Inflammatory macrophage treated with lipopolysaccharide for 4 hours (primary cell): ENCODE measurements at places on chromosomes 7 and 10.
A peak's percentile ranks its signal among the peaks of the same experiment; 100 is the strongest.

- peak; percentile 33 for DNase-seq
Observed at GRCh38 chr7:5450549-5451327, 27.1 kb upstream of the TNRC18 start.

- DNase-seq: no peak
Observed at GRCh38 chr7:960269-960871, 5.9 kb upstream of the ADAP1 start.

- DNase-seq: no peak
Observed at GRCh38 chr7:55486991-55487390, 85.3 kb downstream of the VOPP1 start.

DNA sequence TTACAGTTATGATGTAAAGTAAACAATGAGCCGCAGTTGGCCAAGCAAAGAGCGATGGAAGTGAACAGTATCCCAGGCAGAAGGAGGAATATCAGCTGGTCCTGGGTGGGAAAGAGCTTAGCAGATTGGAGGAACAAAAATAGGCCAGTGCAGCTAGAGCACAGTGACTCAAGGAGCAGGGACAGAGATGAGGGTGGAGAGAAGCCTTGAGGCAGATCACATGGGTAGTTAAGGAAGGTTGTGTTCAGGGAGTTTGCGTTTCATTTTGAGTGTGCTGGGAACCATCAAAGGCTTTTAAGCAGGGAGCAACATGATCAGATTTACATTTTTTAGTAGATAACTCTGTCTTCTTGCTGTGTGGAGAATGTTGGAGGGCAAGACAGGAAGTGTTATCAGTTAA is 113.6 kb downstream of the OAT start:
- peak; percentile 57 for DNase-seq

DNA sequence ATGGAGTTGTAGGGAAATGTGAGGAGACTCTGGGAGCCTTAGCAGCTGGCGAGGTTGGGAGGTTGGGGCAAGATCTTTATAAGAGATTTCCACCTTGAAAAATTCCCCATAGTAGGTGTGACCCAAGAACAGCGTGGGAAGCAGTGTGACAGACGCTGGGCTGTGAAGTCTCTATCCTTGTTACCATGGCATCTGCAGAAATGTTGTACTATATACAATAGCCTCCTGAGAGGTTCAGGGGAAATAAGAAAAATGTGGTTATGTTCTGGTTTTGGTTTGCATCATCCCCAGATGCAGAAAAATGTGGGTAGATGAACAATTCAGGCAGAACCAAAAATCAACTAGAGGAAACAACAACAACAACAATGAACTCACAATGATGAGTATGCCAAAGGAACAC is 498.6 kb downstream of the SH2D4B start:
- DNase-seq: no peak

- no peak for DNase-seq
Observed at GRCh38 chr10:124062390-124062789, 31.0 kb downstream of the CHST15 start.

GRCh38 chr10:18607503-18608378 is 43.6 kb downstream of the NSUN6 start:
- no peak for DNase-seq

GRCh38 chr7:65287023-65287422 is 86.6 kb upstream of the ZNF92 start:
- no peak for DNase-seq

DNA sequence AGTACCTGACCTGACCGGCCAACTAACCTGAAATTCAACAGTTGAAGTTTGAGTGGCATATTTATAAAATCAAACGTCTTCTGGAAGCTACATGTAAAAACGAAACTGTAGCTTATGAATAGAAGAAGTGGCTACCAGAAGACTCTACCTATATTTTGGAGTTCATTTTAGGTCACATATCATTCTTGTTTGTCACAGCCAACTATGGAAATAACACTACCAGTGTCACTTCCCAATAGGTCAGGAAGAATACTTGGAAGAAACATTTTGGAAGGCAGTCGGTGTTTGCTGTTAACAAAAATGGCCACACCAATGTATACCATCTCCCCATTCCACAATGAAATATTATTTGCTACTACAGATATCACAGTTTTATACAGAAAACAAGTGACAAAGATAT is 12.6 kb downstream of the TWIST1 start:
- no peak for DNase-seq

- DNase-seq: no peak
Observed at GRCh38 chr10:48366261-48366660, 59.8 kb downstream of the MAPK8 start.

- no peak for DNase-seq
Observed at GRCh38 chr10:29620112-29620690, 14.6 kb downstream of the SVIL start.

DNA sequence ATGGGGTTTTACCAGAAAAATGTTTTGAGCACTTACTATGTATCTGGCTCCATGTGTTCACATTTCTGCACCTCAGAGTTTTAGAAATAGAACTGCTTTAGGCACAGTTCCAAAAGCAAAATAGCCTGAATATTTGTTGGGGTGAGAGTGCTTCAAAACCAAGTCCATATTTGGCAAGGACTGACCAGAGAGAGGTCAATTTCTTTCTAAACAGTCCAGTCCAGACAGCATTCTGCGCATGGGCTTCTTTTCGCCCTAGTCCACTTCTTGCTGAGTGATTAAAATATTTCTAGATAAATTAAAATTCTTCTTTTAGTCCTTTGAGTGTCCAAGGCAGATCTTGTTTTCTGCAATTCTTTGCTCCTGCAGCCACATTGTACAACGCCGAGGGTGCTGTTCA is 427.0 kb downstream of the PHTF2 start:
- DNase-seq: no peak
